ENCODE measurements at places on chromosomes 2 and 18.
A peak's percentile ranks its signal among the peaks of the same experiment; 100 is the strongest.

DNA sequence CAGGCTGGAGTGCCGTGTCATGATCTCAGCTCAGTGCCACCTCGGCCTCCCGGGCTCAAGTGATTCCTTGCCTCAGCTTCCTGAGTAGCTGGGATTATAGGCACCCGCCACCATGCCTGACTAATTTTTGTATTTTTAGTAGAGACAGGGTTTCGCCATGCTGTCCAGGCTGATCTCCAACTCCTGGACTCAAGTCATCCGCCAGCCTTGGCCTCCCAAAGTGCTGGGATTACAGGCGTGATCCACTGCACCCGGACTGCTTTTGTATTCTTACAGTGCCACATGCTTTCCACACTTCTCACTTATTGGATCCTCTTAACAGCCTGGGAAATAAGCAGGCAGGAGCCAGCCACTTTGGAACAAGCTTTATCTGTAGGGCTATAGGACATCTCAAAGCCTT, 25.3 kb upstream of the BCL2L11 start:
- no peak for DNase-seq

DNA sequence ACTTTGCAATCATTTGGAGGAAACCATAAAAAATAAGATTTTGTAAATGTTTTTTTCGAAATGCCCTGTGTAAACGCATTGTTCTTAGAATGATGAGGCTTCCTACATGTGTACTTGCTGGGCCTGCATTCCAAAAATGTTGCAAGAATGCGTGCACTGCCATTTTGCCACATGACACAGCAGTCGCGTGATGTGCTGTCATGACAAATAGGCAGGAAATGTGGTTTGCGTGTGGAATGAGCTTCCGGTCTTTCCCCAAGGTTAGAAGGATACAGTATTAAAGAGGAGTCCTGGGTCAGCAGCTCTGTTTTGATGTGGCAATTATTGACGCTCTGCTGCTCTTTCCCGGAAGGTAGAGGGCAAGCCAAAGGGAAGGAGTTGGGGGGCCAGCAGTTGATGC, 18.1 kb upstream of the SERPINB2 start:
- DNase-seq: no peak

DNA sequence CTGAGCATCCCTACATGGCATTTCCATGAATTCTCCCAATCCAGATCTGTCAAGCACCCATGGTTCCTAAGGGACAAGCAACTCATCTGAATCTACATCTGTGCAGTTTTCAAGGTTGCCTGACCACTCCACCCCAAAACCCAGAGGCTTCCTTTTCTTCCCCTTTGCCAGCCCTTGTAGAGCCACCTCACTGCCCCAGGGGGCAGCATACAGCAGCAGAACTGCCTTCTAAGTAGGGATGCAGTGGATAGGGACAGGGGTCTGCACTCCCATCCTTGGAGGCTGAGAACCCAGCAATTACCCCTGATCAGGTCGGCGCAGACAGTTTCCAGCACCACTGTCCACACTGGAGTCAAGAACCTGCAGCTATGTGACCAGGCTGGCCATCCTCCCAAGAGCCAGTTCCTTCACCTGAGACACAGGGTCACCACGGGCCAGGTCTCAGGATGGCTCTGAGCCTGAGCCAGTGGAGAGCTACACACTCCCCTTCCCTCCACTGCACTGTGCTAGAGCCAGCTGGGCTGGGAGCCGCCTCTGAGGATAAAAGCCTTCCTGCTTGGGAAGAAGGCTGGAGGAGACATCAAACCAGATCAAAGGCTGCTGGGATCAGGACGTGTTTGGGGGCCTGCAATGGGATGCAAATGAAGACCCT, 283.1 kb downstream of the CELF4 start:
- peak; percentile 8 for DNase-seq

GRCh38 chr18:55764386-55764785, 176.4 kb upstream of the TCF4 start:
- DNase-seq: no peak

GRCh38 chr2:236993-237539, 26.8 kb downstream of the SH3YL1 start:
- no peak for DNase-seq

DNA sequence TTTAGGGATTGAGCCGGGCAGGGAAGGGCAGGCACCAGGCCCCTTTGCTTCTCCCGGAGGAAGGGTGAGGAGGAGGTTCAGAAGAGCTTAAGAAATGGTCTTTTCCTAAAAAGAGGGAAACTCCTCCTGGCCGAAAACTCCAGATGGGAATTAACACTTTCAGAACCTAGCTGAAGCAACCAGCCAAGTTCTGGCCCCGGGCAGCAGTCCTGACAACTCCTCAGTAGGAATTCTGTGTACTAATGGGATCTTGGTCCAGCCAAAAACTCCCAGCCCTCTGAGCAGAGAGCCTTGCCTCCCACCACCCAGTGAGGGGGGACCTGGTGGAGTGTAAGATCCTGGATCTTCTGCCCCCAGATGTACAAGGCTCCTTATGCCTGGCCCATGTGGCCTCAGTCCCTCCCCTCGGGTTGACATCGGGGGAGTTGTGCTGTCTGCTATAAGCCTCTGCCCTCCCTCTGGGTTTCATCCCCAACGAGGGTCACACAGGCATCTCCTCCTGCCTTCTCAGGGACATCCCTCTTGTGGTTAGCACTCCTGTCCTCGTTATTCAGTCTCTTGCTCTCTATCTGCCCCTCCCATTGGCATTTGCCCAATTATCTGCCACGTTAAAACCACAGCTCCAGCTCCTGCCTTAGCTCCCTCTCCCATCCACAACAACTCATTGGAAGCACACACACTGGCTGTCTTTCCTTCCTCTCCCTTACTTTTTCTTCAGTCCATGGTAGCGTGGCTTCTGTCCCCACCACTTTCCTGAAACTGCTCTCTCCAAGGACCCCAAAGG, 184.6 kb downstream of the CYP26B1 start:
- no peak for DNase-seq

GRCh38 chr2:129459200-129459876, 520.1 kb upstream of the RAB6C start:
- no peak for DNase-seq

DNA sequence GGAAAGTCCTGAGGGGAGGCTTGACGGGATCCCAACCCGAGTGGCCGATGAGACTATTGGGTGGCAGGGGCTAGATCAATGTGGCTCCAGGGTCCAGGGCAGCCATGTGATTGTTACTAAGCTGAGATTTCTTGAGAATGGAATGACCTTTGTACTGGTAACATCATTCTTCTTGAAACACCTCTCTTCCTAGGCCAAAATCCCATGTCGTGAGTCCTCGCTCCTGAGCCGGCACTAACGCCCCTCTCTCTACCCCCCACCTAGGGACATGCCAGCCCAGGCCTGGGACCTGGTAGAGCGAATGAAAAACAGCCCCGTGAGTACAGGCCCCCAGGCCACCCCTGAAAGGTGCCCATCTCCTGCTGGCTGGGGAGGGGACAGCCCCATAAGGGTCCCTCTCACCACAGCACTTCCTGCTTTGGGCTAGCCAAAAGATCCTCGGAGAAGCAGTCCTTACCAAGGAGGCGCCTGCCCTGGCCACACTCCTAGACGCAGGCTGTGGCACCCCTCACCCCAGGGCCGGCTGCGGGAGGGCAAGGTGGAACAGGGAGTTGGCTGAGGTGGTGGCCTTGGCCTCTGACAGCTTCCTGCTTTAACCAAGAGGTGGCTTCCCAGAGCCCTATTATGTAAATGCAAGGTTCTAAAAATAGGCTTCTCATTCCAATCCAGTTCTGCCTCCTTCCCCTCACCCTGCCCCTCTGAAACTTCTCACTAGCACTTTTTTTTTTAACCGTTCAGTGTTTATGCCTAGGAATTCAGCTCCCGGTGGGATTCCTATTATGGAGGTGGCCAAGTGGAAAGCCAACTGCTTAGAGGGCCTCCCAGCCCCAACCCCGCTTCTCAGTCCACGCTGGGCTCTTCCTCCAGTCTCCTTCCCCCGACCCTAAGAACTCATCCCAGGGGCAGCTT, 126.6 kb upstream of the PPP1CB start:
- DNase-seq: no peak

GRCh38 chr2:61645911-61646310, 107.8 kb upstream of the XPO1 start:
- no peak for DNase-seq

DNA sequence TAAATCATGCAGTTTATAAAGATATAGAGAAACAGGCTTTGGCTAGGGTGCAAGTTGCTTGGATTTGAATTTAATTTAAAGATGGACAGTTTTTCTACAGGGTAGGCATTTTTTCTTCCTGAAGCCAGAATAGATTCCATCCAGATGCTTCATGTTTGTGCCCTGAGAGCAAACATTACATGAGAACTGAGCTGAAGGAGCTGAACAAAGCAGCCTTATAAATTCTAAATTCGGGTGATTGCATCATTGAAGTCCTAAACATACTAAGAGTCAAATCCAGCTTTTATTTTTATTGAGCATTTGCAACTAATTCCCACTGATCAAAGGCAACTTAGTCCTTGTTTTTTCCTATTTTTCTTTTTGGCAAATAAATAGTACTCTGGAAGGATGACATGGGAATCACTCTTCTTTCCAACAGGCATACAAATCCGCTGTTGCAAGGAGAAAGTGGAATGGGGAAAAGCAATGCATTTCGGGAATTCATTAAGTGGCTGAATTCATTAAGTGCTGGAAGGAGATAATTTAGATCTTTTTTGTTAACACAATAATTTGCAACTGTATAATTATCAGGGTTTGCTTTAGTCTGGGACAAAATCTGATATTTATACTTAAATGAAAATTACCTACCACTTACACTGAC, 828.0 kb downstream of the SLC4A3 start:
- no peak for DNase-seq

DNA sequence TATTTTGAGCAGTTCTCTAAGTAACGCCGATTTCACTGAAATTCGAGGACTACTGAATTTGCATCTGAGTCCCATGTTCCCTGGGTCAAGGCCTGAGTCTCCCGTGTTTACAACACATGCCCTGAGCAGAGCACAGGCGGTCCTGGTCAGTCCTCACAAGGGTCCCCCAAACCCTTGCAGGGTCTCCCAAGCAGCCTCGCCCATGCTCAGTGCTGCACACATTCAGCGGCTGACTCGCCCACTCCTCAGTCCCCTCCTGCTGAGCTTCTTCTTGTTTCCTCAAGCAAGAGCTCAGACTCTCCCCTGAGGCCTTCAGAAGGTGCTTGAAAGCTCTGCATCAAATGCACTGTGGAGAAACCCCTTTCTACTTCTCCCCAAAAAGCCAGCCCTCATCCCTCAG, 114.6 kb downstream of the INHBB start:
- DNase-seq: no peak

DNA sequence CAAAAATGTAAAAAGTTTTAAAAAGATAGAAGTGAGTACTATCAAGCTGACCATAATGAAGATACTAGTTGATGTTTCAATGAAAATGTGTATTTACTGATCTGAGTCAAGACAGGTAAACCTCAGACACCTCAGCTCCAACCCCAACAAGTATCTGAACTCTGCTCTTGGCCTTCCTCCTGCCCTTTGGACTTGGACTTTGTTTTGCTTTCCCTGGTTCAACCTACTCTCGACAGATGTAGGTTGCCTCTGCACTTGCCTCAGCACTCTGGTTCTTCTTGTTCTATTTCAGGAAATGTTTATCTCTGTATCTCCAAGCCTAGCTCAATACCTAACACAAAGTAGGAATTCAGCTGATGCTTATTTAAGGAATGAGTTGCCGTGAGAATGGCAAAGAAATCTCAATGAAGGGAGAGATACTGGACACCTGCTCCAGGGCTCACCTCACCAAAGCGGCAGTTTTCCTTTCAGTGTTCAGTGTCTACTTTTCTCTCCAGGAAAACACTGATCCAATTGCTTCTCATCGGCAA, 248.8 kb upstream of the CTAGE1 start:
- DNase-seq: peak; percentile 8

DNA sequence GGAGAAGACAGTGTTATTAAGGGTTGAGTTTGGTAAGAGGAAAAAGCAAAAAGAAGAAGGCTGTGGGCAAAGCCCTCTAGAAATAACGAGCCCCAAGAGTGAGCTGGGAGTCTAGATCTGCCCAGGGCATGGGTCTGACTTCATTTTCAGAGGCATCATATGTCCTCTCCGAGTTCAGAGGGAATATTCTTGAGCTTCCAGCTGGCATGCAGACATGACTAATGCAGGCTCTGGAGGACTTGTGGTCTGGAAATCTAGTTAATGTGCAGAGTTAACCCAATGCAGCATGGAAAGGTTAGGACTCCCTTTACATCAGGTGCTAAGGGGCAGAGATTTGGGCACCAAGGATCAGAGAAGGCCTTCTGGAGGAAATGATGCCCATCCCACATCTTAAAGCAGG, 7.3 kb downstream of the ACMSD start:
- no peak for DNase-seq

- no peak for DNase-seq
These were observed 395.3 kb upstream of the NXPH2 start for GRCh38 chr2:139175510-139175909.
